ENCODE measurements at places on chromosomes 1 and 21. TPM values are rescaled to one million over a fixed set of nuclear protein-coding genes. Genes with fewer than 3 reads are reported as not detected.

HSPB7 gene
- total RNA-seq = 342 TPM

BSND gene
- total RNA-seq = not detected

RGS13 gene
- total RNA-seq = 1.0 TPM

SFN gene
- 1.3 TPM for total RNA-seq

SPATA46 gene
- not detected for total RNA-seq

EFNA3 gene
- total RNA-seq = 0.58 TPM

RAB42 gene
- 10.2 TPM for total RNA-seq
